Activated B cell treated with CpG ODN at 0.5 μM for 24 hours (primary cell): ENCODE measurements at places on chromosomes 2 and 18. TPM values are rescaled to one million over a fixed set of nuclear protein-coding genes. Genes with fewer than 3 reads are reported as not detected.

The ESPNL gene
- total RNA-seq, result 0.27 and 0.42 TPM in 2 replicates

The RAB31 gene
- total RNA-seq, result 33.0 and 36.0 TPM in 2 replicates

The DYNAP gene
- total RNA-seq, result not detected in 2 replicates

The CYP27C1 gene
- total RNA-seq, result not detected in 2 replicates

The CXCR2 gene
- not detected in 2 replicates for total RNA-seq

The CELF4 gene
- not detected in 2 replicates for total RNA-seq

The SLC5A7 gene
- not detected in 2 replicates for total RNA-seq

The NAB1 gene
- total RNA-seq, result 26.9 and 31.3 TPM in 2 replicates

The AP1S3 gene
- 46.0 and 46.3 TPM in 2 replicates for total RNA-seq

The UPP2 gene
- not detected in 2 replicates for total RNA-seq

The UGT1A8 gene
- total RNA-seq, result not detected in 2 replicates

The TMEM247 gene
- total RNA-seq, result not detected in 2 replicates

DNA sequence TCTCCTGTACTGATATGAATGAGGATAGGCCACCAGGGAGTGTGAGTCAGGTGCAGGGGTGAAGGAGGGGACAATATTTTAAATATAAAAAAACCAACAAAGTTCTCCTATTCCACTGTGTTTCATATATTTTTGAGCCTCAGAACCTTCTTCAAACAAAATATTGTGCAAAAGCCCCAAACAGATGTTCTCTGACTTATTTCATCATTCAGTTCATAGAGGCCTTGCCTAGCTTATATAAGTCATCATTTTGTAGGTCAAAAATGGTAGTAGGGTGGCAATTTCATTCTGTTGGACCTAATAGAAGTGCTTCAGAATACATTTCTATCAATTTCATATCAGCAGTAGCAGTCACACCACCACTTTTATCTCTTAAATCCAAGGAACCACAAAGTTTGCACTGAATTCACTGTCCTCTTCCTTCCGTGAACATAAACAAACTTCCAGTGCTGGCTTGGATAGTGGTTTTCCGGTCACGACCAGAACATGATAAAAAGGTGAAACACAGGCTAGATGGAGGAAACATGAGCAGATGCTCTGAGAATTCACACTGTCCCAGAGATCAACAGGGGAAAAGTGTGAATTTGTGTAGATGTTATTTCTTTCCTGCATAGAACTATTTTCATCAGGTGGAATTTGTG, 99.1 kb downstream of the EN1 start:
- no peak for DNase-seq

DNA sequence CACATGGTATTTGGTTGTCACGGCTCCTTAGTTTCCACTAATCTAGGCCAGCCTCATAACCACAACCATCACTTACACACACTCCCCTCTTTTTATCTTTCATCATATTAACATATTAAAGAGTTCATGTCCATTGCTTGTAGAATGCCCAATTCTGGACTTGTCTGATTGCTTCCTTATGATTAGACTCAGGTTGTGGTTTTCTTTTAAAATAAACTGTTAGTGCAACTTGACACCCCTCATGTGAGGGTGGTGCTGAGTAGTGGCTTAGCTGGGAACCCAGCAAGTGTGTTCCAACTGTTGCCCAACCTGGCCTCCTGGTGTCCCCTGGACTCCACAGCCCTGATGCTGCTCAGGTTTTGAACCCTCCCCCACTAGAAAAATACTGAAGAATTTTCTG, 20.1 kb upstream of the CD207 start:
- no peak for DNase-seq

- DNase-seq, result no peak
Measured at GRCh38 chr2:114201781-114202180, 240.7 kb upstream of the DPP10 start.

- no peak for DNase-seq
Measured at GRCh38 chr2:216500572-216500971, 1.9 kb downstream of the RPL37A start.

GRCh38 chr2:127655209-127656073, 9.5 kb downstream of the GPR17 start:
- no peak for DNase-seq

DNA sequence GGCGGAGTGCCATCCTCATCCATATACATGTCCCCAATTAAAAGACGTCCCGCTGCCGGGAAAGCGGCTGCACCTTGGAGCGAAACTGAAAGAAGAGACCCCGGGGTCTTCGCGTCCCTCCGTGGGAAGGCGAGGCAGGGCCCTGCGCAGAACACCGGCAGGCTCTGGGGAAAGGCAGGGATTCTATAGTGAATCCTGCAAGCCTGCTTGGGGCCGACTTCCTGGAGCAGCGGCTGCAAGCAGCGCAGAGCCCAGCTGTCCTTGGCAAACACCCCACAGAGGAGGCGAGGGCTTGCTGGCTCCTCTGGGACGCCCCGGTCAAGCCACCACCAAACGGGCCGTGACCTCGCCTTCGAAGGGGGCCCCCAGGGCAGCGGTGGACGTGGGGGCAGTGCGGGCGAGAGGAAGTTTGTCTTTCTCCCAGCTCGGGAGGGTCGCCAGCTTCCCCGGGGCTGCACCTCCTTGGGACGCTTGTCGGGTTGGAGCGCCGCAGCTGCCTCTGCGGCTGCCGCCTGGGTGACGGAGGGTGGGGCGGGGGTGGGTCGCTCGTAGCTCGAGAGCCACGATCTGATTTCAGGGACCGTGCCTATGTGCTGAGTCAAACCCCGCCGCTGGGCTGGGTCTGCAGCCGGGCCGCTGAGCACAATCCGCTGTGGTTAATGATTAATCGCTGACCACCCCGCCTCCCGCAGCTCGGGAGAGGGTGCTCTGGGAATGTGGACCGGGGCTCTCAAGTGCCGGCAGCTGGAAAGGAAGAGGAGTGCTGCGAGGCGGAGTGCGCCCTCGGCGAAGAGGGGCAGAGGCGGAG, 486 bp upstream of the GPR39 start:
- no peak for DNase-seq

DNA sequence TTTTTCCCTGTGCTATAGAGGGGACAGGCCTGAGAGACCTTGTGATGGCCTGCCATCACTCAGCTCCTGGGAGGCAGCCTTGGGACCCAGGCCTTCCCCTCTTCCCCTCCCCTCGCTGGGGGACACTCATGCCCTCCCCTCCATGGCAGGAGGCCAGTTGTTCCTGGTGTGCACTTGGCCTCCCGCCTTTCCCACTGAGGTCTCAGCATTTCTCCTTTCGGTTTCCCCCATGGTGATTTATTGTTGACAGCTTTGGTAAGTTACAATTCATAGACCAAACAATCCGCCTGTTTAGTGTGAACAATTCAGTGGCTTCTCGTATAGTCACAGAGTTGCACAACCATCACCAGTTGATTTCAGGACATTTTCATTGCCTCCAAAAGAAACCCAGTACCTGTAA, 10.2 kb upstream of the CNDP1 start:
- DNase-seq, result no peak

DNA sequence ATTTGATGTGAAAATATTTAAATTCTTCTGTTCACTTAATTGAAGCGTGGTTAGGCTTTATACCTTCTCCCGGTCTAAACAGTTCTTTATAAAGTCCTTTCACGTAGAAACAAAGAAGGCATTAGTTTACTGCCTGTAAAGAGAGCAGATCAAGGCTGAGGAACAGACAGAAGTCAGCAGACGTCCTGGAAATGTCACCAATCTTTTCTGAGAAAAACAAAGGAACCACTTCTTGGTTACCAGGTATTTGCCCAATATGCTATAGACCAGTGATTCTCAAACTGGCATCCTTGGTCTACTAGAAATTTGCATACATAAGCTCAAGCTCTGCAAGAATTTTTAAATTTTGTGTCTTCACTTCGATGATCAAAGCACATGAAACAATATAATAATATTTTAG, 89.2 kb upstream of the STK17B start:
- no peak for DNase-seq

- DNase-seq, result no peak
Measured at GRCh38 chr2:27051902-27052645, 606 bp downstream of the AGBL5 start.

GRCh38 chr2:20524412-20525040, 77.7 kb downstream of the RHOB start:
- no peak for DNase-seq

- DNase-seq, result no peak
Measured at GRCh38 chr18:30088238-30089015, 954.1 kb downstream of the DSC3 start.

DNA sequence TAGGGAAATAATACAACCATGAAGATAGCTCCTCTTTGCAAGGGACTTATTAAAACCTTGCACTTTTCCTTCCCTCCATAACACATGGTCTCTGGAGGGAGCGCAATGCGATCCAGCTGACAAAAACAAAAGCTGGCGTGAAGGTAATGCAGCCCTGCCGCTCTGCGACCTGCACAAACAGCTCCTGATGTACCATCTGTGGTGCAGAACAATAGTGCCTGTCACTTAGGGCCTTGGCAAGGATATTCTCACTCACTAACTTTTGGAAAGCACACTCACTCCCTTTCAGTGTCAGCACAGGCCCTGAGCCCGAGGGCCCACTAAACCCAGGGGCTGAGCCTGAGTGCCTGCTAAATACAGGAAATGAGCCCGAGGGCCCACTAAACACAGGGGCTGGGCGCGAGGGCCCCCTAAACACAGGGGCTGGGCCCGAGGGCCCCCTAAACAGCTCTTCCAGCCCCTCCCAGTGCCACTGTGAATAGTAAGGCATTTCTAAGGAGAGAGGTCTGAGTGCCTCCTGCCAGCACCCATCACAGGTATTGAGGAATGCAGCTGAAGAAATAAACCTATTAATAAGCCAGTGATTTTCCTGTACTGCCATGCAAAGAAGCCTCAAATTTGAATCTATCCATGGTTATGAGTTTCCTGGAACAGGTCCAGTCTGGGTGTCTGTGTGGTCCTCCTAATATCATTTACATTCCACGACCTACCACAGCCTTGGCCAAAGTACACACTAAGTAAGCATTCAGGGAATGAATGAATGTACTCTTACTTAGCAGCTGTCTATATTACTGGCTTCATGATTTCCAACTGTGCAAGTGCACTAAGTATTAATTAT, 9.3 kb downstream of the L3MBTL4 start:
- no peak for DNase-seq

GRCh38 chr2:18406219-18406618, 154.2 kb downstream of the RDH14 start:
- no peak for DNase-seq

- DNase-seq, result no peak
Measured at GRCh38 chr2:188295067-188295685, 3.5 kb downstream of the GULP1 start.

DNA sequence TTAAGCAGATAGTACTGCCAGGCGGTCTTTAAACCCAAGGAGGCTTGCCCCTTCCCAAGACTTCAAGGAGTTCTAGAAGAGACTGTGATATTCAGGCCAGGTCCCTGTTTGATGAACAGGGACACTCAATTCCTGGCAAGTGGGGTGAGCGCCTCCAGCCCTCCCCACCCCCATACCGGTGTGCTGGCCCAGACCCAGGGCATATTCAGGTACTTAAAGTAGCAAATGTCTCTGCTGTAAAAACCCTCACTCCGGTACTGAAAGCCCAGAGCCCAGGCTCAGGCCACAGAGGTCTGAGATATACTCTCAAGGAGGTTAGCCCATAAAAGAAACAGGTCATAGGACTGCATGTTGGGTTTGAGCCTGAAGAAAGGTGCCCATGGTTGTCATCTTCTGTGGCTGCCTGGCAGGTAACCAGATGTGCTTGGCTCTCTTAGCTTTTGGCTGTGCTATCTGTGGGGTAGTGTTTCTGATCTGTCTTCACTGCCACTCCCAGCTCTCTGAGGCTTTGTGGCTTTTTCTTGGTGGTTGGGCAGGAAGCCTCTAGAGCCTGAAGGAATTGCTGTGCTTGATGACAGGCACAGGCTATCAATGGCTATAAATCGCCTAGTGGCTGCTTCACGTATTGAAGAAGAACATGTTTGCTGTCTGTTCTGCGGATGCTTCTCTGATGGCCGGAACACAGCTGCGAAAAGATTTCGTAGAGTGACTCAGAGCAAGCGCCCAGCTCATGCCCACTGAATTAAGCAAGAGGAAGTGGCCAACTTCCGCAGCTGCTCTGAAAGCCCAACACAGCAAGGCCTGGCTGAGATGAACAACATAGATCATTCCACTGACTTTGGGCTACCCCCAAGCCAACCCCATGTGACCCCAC, 63.3 kb upstream of the ALPP start:
- DNase-seq, result peak; percentile 41

GRCh38 chr2:48601349-48601748, 16.3 kb upstream of the GTF2A1L start:
- no peak for DNase-seq

DNA sequence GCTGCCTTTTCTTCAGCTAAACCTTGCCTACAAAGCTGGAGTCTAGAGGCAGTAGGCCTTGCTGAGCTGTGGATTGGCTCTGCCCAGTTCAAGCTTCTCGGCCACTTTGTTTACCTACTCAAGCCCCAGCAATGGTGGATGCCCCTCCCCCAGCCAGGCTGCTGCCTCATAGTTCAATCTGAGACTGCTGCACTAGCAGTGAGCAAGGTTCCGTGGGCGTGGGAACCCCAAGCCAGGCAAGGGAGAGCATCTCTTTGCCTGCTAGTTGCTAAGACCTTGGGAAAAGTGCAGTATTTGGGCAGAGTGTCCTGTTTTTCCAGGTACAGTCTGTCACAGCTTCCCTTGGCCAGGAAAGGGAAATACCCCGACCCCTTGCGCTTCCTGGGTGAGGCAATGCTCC, 68.9 kb downstream of the VAPA start:
- DNase-seq, result no peak

DNA sequence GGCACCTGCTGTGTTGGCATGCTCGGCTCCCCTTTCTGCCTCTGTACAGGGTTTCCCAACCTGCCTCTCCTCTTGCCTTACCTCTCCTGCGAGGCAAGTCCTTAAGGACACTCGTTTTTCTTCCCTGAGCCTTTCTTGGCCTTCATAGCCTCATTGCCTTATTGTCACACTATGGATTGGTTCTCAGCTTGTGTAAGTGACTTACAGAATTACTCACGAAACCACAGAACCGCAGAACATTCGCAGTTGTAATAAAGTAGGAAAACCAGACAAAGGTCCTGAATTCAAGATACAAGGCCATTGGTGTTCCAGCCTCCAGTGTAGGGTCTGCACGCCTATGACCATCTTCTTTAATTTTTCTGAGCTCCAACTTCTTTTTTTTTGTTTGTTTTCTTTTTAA, 317.6 kb upstream of the SMIM21 start:
- no peak for DNase-seq

DNA sequence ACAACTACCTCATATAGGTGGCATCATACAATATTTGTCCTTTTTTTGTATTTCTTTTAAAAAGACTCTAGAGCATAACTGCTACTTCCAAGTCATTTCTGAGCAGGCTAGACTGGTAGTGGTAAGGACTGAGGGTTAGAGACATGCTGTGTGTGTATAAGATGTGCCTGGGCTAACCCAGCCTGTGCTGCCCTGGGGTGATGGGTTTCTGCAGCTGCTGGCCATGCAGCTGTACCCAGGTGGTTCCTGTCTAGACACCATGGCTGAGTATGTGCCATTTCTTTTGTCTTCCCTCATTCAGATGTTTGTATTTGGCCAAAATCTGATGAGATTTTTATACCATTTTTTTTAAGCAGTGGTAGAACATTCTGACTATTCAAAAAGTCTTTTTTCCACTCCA, 40.0 kb downstream of the MERTK start:
- no peak for DNase-seq

GRCh38 chr2:10278029-10278762, 24.5 kb upstream of the HPCAL1 start:
- DNase-seq, result no peak

- no peak for DNase-seq
Measured at GRCh38 chr18:12011199-12011956, 30.1 kb downstream of the IMPA2 start.

- DNase-seq, result no peak
Measured at GRCh38 chr2:190535586-190535985, 1.1 kb upstream of the NEMP2 start.

- no peak for DNase-seq
Measured at GRCh38 chr18:7754725-7755181, 187.6 kb downstream of the PTPRM start.

- no peak for DNase-seq
Measured at GRCh38 chr2:112789186-112789585, 4.9 kb upstream of the IL1A start.
